ENCODE measurements at places on chromosomes 6 and 20. TPM values are rescaled to one million over a fixed set of nuclear protein-coding genes. Genes with fewer than 3 reads are reported as not detected.
A peak's percentile ranks its signal among the peaks of the same experiment; 100 is the strongest.

DNA sequence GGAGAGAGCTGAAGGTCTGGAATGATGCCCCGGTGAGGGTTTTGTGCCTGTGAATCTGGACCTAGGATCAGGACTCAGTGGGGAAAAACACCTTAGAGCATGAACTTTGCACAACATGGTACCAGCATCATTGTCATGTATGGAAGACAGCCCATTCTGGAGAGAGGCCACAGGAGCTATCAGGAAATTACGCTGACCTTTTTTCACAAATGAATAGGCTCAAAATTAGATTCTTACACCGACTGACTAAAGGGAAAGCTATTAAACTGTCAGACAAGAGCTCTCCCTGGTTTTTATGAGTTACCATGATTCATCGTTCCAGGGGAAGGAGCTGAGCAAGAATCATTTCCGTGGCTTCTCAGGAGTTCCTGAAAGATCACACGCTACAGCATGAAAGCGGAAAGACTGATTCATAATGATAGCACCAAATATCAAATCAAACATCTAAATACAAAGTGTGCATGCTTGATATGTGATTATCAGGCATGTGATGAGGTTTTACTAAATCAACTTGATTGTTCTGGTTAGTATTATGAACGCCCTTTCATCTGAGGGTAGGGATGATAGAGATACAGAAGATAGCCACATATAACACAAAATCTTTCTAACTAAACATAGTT lies 224.9 kb upstream of the SMLR1 start:
- peak; percentile 50 for DNase-seq

DNA sequence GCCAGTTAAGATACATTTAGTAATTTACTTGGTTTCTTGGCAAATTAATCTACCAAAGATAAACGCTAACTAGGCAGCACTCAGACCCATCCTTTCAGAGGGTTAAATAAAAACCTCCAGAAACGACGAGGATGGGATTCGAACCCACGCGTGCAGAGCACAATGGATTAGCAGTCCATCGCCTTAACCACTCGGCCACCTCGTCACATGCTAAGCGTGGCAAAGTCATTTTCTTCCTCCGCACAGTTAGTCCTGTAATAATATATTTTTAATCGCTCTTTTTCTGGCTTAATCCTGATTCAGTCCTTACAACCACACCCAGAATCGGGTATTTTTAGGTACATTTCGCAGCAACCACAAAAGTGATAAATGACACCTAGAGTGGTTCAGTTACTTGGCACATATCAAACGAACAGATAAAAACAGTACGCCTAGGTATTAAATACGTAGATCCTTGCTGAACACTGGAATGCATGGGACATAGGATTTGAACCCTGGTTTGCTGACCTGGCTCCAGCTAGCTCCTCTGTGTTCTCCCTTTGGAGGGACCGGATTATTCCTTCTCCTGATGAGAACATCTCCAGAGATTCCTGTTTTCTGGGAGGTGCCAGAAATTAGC lies 71.6 kb downstream of the GPX5 start:
- peak; percentile 74 for DNase-seq

DNA sequence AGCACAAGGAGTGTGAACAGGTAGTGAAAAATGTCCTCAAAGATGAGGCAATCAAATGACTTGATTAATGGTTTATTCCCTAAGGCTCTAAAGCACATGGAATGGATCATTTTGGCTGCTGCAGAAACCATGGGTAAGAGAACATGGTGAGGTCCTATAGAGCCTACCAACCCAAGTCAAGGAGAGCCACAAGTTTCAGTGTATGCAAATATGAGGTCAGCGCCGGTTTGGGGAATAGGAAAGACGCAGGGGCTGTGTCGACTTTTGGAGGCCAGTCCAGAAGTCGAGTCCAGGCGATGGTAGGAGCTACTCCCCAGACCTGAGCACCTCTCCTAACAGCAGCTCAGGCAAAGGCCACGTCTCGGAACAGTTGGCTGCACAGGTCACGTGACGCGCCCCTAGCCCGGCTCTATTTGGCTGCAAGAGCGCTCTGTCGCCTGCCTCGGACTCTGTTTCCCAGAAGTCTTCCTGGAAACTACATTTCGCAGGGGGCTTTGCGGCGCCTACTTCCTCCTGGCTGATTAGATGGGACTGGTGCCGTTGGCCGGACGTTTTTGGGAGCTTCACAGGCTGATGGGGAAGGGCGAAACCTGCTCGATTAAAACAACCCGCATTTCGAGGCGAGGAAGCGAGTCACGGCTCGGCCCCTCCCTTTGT lies 74.4 kb upstream of the CHD6 start:
- DNase-seq = peak; percentile 84

GRCh38 chr6:167856999-167857660 lies 30.4 kb downstream of the AFDN start:
- DNase-seq = no peak

- DNase-seq = no peak
These were observed 10.7 kb upstream of the TP53INP2 start for GRCh38 chr20:34693414-34693813.

The PTCRA gene
- not detected for total RNA-seq

The BMP6 gene
- total RNA-seq = 0.36 TPM

Measured in activated naive CD4-positive, alpha-beta T cell treated with anti-CD3 and anti-CD28 coated beads for 36 hours (primary cell).